ENCODE measurements at places on chromosomes 13 and 19. TPM values are rescaled to one million over a fixed set of nuclear protein-coding genes. Genes with fewer than 3 reads are reported as not detected.

CLEC4M gene
- not detected for total RNA-seq

ZNF780A gene
- total RNA-seq, result 46.5 TPM

RFPL4A gene
- total RNA-seq, result not detected

CCDC8 gene
- not detected for total RNA-seq

GRCh38 chr19:47157431-47158321 is 27.0 kb downstream of the SAE1 start:
- DNase-seq, result peak; percentile 45

DNA sequence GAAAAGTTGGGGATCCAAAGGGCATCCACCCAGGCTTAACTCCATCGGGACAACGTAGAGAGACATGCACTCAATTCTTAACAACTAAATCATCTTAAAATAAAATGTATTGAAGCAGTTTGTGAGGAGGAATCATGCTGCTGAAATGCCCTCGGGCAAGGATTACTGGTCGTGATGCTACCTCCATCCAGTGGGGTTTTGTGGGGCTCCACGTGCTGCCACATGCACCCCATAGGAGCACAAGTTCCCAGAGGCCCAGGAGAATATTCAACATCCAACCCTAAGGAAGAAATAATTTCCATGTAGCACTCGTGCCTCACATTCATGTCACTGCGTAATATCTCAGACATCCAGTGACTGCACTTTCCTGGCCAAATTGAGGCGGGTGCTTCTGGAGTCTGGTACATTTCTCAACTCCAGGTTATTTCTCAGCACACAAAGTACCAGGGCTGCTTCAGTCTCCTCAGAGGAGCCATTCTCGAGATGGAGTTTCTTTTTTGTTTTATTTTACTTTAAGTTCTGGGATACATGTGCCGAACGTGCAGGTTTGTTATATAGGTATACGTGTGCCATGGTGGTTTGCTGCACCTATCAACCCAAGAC is 429.8 kb downstream of the FOXO1 start:
- DNase-seq, result no peak

- DNase-seq, result peak; percentile 4
These were observed 10.7 kb upstream of the KPTN start for GRCh38 chr19:47494729-47495128.

DNA sequence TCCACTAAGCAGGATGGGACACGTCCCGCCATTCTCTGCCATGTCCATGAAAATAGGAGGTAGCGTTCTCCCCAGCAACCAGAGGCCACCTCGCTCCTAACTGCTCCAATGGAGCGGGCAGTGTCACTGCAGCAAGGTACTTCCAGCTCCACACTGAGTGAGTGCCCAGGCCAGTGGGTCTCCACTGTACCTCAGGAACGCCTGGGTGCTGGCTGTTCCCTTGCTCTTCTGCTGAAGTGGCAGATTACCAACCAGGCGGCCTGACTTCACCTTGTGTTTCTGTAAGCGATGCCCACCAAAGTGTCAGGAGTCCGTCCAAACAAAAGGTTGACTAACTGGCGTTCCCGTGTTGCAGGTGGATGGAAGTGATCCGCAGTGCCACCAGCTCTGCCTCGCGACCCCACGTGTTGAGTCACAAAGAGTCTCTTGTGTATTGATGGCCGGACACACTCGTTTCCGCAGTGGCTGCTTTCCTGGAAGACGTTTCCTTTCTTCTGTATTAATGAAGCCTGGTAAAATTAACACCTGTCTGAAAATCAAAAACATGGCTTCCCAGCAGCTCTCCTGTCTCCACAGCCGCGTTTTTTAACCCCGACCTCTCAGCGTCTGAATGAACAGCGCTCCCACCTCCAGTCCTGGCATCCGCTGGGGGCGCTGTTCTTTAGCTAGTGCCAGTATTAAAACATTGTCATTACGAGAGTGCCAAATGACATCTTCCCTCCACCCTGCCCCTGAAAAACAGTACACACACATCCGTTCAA is 128.8 kb downstream of the STK24 start:
- no peak for DNase-seq

GRCh38 chr13:48908381-48909055 is 67.2 kb upstream of the FNDC3A start:
- no peak for DNase-seq

DNA sequence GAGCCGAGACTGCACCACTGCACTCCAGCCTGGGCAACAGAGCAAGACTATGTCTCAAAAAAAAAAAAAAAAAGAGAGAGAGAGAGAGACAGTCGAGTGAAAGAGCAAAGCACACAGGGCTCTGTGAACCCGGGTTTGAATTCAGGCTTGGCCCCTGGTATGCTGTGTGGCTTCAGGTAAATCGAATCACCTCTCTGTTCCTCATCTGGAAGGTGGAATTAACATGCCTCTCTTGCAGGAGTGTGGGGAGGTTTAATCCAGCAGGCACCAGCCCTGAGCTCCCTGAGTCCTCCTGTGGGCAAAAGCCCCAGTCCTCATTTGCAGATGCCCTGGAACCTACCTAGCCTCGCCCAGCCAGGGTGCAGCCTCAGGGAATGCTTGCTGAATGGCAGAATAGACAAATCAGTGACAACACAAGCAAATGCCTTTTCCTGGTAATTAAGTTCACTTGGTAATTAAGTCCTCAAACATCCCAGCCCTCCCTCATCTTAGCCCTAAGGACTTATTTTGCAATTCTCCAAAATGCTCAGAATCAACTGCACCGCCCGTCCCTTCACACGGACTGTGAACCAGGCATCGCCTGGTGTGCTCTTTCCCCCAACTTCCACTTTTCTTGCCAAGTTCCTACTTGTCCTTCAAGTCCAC is 4.6 kb upstream of the ZNRF4 start:
- DNase-seq, result no peak

GRCh38 chr13:87244256-87244890 is 426.8 kb upstream of the SLITRK5 start:
- no peak for DNase-seq

GRCh38 chr19:47485210-47485609 is 1.2 kb upstream of the KPTN start:
- DNase-seq, result no peak

- DNase-seq, result no peak
These were observed 28.4 kb downstream of the MBNL2 start for GRCh38 chr13:97250560-97250959.

Data from CD4-positive, alpha-beta memory T cell (primary cell).